Tibial nerve (tissue), 4 donors: ENCODE measurements at places on chromosomes 2 and 18.

GRCh38 chr18:48918660-48919456, 31.9 kb downstream of the SMAD7 start:
- no peak for DNase-seq

DNA sequence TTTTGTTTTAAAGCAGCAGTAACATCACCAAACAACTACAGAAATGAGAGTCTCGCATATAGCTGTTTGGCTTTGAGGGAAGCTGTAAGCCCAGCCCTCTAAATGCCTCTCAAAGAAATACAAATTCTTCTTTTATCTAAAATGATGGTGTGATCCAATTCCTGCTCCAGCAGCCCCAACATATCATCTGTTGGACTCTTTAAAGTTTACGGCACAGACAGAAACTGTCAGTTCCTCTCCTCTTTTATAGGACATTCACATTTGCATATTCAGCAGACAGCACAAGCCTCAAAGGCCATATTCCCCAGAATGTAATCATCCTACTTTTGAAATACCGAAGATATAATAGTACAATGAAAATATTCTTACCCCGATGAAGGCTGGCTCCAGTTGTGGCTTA, 216.9 kb upstream of the REV1 start:
- DNase-seq: no peak

GRCh38 chr18:65852273-65852672, 101.5 kb downstream of the CDH7 start:
- DNase-seq: no peak

DNA sequence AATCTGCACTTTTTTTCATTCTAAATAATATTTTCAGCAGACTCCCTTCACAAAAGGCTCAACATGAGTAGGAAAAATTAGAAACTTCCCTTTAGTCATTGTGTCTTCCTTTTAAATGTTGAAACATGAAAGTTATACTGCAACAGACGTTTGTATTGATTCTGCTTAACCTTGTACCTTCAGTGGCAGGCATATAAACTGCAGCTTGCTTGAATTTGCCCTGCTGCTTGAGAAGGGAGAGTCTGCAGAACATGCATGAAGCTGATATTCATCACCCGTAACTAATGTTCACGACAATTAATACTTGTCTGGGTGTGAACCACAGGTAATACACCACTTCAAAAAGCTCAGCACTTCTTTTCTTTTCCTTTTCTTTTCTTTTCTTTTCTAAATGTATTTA, 294.7 kb upstream of the LRP1B start:
- DNase-seq: no peak

- DNase-seq: no peak
These were observed 151.2 kb upstream of the HS6ST1 start for GRCh38 chr2:128469875-128470274.

GRCh38 chr2:29047083-29047845, 27.1 kb downstream of the PCARE start:
- DNase-seq: no peak

- no peak for DNase-seq
These were observed 112.8 kb upstream of the SLC39A10 start for GRCh38 chr2:195543902-195544894.

DNA sequence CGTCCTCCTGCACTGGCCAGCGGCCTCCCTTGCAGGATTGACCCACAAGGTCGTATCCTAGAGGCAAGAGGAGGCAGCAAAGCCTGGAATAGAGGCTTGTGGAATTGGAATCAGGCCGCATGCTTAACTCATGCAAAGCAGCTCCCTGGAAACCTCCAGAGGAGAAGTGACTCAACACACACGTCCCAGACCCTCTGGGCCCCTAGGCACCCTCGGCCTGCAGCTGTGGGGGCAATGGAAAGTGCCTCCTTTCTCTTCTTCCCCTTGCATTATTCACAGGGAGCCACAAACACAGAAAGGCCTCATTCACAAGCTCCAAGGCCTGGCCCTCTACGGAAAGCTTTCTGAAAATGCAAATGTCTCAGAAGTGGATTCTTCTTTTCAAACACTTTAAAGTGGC, 19.6 kb downstream of the SPATA3 start:
- DNase-seq: no peak

DNA sequence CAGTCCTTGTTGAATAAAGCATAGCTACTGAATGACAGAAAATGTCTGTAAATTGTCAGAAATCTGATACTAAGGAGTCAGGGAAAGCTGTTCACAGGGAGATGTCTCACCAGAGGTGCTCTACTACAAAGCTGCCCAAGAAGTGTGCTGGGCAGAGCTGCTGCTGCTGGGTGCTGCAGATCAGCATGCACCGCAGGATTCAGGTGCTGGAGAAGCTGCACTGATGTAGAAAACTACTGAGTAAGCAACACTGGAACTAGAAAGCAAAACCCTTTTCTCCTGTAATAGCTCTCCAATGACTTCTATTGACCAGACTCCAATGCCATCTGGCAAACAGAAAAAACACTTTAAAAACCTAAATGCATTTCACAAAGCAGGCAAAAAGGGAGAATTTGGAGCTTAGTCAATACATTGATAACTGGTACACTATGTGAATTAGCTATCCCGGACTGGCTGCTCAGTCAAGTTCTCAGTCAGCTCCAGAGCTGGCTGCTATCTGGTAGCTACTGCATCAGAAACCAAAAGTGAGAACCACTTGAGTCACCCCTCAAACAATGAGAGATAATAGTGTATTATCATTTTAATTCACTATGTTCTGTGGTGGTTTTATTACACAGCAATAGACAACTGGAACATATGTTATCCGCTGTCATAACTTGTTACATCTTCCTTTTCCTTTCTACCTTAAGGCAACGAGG, 493.1 kb downstream of the CPS1 start:
- no peak for DNase-seq

DNA sequence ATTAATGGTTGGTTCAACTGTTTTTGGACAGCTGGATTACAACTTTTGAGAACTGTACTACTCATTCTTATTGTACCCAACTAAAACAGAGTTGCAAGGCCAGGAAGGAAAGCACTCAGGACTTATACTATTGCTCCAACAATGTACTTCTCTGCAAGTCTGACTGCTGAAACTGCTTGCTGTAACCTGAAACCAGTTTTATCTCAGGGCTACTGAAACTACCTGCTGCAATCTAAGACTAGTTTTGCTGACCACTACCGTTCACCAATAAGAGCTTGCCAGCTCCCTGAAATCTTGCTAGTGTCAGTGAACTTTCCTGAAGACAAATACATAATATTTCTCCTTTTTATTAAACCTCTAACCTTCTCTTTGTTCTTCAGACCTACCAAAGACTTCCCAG, 157.3 kb downstream of the CDCA7 start:
- no peak for DNase-seq

- no peak for DNase-seq
These were observed 526.2 kb downstream of the IRS1 start for GRCh38 chr2:226273440-226273839.

GRCh38 chr2:240605867-240606743, 19.2 kb upstream of the GPR35 start:
- no peak for DNase-seq

GRCh38 chr2:215218587-215219577, 80.5 kb upstream of the ABCA12 start:
- no peak for DNase-seq

GRCh38 chr18:13363359-13363758, 144.8 kb downstream of the LDLRAD4 start:
- DNase-seq: no peak

DNA sequence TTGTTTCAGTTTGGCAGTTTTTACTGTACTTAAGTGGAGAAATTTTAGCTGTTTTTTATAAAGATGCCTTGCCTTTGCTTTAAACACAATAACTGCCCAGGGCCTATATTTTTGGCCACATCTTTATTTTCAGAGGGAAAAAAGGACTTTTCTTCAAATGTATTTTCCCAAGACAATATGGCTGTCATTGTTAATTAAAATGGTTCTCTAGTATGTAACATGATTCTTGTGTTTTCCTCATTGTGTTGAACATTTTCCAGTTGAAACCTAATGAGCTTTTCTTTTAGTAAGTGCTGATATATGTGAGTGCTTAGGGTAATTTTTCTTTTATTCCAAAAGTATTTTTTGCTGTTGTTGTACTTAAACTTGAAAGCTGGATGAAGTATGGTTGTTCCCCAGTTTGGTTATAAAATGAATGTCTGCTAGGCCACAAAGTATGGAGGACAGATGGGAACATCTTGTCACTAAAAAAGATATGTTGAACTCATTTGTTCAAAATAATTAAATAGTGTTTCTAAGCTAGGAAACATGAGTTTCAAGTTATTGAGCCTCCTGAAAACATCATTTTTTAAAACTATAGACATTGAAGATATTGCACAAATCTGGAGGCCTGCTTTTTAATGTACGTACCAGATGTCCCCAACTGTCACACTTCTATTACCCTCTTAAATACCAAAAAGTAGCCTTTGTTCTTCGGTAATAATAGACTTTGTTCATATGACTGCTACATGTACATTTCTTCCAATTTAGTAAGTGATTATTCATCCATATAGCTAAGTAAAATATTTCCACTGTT, 147.5 kb upstream of the DAPL1 start:
- no peak for DNase-seq

DNA sequence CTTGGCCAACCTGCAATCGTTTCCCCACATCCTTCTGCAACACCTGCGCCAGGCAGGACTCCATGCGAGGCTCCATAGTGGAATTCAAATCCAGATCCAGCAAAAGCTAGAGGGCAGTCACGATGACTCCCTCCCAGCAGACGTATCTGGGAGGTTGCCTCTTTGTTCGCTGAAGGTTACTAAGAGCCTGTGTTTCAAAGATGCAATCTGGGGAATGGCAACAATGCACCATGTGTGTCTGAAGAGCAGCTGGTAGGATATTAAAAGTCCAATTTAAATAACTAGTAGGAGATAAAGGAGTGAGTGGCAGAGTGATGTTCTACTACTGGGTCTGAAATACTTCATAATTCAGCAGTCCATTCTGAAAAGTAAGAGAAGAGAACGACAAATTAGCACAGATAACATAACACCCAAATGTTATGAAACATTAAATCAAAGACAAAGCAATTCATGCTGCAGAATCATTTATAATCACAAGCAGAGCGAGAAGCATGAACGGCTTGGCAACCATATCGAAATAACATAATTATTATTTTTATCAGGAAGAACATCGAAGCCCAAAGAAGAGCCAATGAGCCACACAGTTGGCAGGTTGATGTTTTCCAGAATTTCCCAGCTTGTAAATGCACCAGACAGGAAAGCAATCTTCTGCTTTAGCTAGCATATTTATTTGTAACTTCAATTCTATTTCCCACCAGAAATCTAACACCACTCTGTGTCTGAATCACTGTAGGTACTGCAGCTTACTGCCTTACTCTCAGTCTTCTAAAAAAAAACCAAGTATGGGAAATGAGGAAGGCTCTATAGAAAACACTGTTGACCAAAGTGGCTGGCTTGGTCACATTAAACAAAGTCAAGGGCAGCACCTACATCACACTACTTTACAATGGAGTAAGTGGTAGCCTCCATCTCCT, 43.2 kb downstream of the CLASP1 start:
- DNase-seq: no peak

DNA sequence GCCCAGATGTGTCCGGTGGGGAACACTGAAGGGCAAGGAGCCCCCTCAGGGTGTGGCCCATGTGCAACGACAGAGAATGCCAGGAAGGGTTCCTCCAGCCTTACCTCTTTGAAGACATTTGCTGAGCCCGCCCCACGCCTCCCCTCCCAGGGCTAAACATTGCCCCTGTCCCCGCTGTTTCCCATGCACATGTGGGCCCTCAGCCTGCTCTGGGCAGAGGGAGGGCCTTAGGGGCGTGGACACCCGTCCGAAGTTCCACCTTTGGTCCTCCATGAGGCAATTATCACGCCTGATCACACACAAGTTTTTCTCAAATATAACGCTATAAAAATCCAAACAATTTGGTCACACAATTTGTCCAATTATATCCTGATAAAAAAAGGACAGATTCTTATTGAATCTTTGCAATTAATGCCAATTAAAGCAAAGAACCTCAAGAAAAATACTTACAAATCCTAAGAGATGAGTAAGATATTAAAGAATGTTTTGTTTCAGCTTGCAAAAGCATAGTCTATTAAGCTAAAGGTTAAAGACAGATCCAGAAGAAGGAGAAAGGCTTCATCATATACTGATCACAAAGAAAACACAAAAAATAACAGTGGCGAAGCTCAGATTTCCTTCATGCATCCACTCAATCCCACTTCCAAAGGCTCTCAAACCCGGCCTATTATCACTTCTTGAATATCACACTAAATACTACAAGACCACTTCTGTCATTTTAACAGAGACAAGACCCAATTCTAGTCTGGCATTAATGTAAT, 55.2 kb upstream of the LDLRAD4 start:
- no peak for DNase-seq

GRCh38 chr2:161085149-161085548, 75.1 kb upstream of the TANK start:
- no peak for DNase-seq

DNA sequence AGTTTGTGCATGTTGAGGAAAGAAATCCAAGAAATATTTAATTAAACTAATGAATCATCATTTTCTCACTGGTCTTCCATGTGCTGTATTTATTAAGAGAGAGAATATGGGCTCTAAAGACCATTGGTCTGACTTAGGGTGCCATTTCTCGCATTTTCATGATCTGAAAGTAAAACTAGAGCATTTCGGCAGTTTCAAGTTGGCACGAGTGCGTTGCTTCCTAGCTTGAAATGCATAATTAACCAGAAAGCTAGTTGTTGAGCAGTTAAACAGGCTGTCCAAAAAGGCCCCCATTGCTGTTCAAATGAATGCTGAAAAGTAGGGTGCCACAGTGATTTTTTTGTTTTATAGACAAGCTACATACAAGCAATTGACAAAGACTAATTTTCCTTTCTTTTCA, 47.4 kb downstream of the SLC8A1 start:
- no peak for DNase-seq

GRCh38 chr18:62850619-62851306, 135.4 kb downstream of the PHLPP1 start:
- DNase-seq: no peak

- no peak for DNase-seq
These were observed 47.7 kb downstream of the SPTBN1 start for GRCh38 chr2:54503828-54504227.

DNA sequence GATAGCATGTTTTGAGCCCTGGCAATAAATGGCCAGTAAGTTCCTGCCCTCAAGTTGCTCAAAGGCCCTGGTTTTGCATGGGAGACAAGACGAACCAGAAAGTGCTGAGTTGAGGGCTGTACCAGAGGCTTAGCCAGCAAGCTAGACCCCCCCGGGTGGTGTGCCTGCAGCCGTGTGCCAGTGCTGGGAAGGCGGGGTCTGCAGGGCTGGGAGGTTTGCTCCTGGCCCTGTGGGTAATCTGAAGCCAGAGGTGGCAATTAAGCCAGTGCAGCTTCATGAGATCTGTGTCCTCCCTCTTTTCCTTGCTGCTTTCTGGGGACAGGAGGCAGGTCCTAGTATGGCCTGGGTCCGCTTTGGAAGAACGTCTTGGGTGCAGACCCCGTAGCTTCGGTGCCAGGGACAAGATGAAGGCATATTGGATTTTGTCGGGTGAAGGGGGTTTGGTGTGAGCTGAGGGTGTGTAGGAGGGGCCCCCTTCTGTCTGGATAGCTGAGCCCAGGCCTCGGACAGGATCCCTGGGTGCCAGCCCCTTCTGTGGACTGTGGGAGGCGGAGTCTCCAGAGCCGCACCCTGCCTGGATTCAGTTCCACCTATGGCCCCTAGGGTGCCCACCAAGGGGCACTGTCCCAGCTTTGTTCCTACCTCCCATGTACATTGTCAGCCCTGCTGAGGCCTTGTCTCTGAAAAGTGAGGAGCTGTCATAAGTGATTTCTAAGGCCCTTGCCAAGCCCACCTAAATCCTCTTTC, 15.6 kb downstream of the ATOH8 start:
- DNase-seq: no peak
